Stimulated activated naive CD4-positive, alpha-beta T cell treated with Interleukin-2 at 50 U/mL for 16 hours (primary cell): ENCODE measurements at places on chromosomes 2 and 18.

GRCh38 chr2:177073611-177074010 lies 139.0 kb upstream of the HNRNPA3 start:
- no peak for DNase-seq

DNA sequence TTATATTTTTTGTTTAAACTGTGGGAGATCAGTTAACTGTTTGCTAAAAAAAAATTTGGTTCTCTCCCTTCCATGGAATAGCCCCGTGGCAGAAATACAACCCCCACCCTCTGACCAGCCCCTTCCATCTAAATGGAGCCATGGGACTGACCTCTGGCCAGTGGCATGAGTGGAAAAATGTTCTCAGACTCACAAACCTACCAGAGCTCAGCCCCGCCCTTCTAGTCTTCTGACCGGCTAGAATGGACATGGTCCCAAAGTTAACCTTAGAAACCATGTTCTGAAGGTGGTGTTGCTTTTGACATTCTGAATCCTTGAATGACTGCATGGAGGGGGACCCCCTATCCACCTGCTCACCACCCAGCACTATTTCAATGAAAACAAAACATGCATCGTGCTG lies 1.3 kb upstream of the CHRNA1 start:
- no peak for DNase-seq

DNA sequence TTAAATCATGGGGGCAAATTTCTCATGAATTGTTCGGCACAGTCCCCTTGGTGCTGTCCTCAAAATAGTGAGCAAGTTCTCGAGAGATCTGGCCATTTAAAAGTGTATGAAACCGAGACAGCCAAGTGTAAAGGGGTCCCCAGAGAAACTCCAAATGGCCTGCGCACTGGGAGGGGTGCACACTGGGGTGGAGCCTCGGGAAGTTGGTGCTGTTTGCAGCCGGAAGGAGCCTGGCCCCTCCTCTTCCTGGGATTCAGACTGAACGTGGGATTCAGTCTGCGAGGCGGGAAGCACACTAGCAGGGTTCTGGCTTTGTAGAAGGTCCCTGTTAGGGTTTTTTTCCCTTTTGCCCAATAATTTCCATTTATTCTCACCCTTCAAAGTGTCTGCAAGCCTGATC lies 48.8 kb downstream of the RABL2A start:
- no peak for DNase-seq

DNA sequence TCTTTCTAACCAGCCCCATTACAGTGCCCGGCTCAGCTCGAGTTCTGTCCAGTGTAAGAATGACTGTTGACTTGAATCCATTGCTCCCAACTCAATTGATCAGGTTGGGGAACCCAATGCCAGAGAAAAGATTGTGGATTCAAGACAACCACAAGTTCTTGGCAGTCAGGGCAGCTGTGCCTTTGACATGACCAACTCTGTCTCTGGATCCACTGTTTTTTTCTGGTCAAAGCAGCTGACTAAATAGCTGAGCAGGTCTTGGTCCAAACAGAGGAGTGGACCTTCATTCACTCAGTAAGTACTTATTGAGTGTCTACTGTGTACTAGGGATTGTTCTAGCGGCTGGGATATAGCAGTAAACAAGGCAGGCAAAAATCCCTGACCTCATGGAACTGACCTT lies 6.3 kb upstream of the ATOH8 start:
- DNase-seq: no peak

- DNase-seq: no peak
Observed at GRCh38 chr2:35963824-35964223, 391.8 kb upstream of the CRIM1 start.

DNA sequence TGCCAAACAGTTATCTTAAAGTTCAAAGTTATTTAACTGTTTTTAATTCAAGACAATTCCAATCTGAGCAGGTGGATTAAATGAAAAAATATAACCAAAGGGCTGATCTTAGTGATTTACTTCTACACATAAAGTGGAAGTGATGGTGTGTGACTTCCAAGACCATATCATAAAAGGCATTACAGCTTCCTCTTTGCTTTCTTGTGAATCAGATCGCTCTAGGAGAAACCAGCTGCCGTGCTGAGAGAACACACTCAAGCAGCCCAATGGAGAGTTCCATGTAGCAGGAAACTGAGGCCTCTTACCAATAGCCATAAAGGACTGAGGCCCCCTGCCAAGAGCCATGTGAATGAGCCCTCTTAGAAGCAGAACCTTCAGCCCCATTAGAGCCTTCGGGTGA lies 197.4 kb downstream of the NBAS start:
- no peak for DNase-seq

- no peak for DNase-seq
Observed at GRCh38 chr2:224970311-224970710, 72.0 kb downstream of the DOCK10 start.

- no peak for DNase-seq
Observed at GRCh38 chr2:176669398-176670174, 400.3 kb downstream of the MTX2 start.

DNA sequence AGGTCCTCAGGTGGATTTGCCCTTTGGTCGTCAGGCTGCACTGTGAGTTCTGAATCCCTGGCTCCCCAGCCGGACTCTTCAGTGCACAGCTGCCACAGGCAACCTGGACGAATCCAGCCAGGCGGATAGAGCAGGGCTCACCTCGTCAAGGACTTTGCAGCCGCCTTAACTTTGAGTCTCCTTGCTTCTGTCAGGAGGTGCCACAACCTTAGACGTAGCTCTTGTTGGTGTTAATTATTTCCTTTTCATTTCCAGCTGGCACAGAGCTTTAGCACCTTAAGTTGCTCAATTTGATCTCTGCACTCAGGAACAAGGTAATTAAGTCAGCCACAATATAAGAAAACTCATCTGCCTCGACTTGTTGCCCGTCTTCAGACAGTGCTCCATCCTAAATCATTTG lies 17.7 kb downstream of the SMIM21 start:
- DNase-seq: no peak

DNA sequence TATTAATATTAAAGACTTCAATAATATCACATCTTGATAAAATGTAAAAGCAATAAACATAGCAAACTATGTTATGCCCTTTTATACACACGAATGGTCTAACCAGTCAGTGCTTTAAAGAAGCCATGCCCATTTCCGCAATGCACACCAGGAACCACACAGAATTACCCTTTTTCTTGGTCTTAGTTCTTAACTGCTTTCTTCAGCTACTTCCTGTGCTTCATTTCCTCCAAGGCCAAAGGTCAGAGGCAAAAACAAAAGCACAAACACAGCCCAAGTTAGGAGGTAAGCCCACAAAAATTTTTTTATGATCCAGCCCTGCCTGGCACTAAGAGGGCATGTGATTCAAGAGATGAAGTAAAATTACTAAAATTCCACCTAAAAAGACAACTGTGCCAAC lies 267.2 kb downstream of the FBXO15 start:
- DNase-seq: no peak

GRCh38 chr2:96449637-96450036 lies 55.5 kb downstream of the NEURL3 start:
- no peak for DNase-seq

DNA sequence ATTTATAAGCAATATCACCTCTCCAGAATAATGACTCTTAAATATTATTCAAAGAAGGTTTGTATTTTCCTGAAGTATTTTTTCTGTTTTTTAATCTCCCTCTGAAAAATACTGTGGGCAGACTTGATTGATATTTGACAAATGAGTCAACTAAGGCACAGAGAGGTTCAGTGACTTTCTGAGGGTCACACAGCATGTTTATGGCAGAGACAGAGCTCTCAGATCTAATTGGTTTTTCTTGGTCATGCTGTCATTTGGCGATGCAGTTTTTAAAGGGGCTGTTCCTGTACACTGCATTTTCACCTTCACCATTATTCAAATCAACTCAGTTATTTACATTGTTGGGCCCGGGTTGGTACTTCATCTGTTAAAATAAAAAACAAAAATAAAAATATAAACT lies 264.3 kb downstream of the LRRTM1 start:
- no peak for DNase-seq

DNA sequence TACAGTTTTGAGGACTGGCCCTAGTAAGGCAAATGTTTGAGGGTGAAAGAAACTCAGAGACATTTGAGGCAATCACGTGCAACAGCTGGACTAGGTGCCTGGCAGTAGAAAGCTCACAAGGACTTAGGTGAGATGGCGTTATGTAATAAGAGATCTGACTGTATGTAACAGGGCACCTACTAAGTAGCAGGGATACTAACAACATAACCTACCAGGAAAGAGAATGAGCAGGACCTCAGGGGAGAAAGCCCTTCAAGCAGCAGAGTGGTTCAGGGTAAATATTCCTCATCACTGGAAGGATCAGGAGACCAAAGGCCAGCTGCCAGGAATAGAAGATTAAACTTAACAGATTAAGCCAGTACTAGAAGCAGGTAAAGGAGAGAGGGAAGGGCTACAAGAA lies 53.4 kb downstream of the ARHGAP15 start:
- no peak for DNase-seq

DNA sequence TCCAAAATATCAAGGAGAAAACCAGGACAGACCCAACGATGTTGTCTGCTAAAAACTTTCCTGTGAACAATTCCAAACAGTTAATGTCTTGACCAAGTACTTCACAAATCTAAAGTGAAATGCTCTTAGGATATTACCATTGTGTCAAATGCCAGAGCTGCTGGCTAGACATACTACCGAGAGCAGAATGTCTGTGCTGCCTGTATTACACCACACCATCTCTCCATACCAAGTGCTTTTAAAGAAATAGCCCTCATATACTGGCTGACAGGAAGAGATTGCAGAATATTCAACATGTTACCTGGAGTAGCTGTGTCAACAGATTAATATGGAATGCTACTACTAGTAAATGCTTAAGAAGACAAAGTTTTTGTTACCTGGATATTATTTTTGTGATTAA lies 18.6 kb downstream of the IAH1 start:
- DNase-seq: no peak

DNA sequence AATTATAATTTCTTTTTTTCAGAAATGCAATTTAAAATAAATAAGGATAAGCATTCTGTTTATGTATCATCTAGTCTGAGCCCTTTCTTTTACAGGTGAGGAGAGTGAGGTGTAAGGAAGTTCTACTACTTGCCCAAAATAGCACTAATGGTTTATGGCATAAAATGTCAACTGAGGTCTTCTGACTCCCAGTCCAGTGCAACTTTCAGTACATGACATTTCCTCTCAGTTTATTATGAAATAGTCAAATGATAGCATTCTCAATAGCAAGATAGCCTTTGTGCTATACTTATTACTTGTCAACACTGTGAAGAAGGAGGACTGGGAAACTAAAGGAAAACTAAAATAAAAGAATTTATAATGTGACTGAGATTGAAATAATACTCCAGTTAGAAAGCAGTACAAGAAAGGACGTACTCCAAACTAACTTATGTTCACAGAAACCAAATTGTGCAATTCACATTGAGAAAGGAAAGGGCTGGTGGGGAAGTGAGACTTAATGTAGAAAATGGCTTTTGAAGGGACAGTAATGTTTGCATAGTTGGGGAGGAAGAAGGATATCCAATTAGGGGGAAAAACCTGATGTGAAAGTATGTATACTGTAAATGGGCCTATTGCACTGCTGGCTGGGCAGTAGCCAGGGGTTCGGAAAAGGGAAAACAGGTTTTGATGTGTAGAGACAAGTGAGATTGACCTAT lies 166.7 kb upstream of the ZEB2 start:
- DNase-seq: no peak

- no peak for DNase-seq
Observed at GRCh38 chr2:46861916-46862315, 53.7 kb downstream of the MCFD2 start.

DNA sequence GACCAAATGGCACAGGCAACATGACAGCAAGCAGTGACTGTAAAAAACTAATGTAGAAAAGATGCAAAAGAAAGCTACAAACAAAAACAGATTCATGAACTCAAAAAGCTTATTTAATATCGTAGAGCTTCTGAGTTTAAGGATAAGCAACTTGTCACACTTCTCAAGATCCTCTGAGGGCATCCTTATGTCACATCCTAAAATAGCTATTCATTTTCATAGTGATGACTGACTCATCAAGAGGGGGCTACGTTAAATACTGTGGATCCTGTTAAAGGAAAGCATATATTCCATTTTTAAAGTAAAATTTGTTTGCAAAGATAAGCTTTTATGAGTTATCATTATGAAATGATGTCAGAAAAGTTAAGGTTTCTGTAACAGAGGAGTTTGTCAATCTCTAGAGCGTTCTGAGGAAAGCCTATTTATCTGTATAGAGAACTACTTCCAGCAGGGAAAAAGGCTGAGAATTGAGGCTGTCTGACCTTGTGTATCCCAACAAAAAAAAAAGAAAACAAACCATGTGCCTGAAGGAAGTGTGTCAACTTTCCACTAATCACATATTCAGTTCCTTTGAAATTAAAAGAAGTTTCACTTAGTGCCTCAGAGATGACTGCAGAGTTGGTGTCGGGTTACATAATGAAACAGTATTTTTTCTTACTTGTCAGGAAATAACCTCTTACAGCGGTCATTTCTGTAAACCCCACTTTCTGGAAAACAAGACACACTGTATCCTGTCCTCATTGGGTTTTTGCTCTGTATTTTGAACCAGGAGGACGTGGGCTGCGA lies 115.5 kb downstream of the ESCO1 start:
- no peak for DNase-seq

- DNase-seq: no peak
Observed at GRCh38 chr2:54809819-54810218, 86.4 kb downstream of the EML6 start.

- no peak for DNase-seq
Observed at GRCh38 chr2:72031346-72032110, 116.1 kb downstream of the CYP26B1 start.

DNA sequence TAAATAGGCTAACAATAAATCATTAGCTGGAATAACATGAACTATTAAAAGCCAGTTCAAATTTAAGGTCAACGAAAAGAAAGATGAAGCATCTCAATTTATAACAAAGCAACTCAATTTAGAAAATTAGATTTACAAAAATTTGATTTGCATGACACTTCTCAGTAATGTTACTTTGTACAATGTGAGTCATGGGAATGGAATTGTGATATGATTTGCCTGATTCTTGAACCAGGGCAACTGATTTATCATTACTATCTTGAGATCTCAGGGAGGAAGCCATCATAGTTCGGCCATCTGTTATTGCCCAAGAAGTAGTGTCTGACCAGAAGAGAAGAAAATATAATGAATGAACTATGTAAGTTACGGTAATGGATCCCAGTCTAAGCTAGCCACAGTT lies 193.1 kb downstream of the RIT2 start:
- no peak for DNase-seq

GRCh38 chr18:50687491-50687890 lies 127.6 kb downstream of the MAPK4 start:
- DNase-seq: no peak

DNA sequence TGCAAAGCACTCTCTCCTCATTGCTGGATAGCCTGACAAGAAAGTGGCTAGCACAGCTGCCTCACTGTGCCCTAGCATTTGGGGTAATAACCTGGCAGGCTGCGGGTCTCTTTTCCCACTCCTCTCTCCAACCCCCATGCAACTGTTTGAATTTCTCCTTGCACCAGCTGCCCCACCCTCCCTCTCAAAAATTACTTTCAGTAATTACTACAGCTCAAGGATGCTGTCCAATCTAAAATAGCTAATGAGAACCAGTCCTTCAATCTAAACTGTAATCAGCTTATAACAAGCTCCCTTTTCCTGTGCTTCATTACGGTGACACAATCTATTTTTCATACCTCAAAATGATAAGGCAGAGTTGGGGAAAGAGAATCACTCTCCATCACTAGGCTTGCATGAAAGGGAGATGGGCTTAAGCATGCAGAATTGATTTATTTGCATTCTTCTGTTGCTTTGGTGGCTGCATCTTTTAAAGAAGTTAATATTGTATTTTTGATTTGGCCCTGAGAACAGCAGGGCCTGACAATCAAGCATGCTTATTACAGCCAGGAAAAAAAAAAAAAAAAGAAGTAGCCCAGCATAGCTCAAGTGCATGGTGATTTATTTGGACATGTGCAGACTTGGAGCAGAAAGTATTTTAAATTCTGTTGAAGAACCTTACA lies 881.8 kb downstream of the SLC4A3 start:
- no peak for DNase-seq
